A549 (cell line): ENCODE measurements at places on chromosomes 7 and 10.

DNA sequence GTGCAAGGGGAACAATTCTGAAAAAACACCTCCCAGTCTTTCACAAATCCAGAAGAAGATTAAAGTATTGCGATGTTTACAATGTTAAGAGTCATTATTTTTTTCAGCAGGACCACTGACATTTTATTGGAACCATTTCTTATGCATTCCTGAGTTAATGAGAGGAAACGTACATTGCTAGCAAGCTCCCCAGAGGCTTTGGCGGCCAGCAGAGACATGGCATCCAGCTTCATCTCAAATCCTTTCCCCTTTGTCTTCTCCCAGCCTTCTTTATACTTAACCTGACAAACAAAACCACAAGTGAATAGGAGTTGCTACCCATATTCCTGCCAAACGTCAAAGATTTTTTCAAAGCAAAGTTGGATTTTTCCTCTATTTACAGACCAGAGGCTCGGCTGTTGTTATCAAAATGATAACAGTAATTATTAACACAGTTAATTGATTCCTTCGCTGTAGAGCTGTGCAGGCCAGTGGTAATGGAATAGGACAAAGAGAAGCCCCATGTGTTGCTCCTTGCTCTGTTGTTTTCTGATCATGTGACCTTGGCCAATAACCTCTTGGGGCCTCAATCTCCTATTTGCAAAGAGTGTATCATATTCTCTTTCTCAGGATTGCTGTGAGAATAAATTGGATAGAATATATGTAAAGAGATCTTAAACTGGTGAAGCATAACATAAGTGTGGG is 32.0 kb downstream of the NRAP start:
- no peak for DNase-seq

- peak; percentile 19 for DNase-seq
These were observed 102.4 kb downstream of the SEMA3E start for GRCh38 chr7:83546586-83546985.

- no peak for DNase-seq
These were observed 17.0 kb downstream of the ITIH5 start for GRCh38 chr10:7649673-7650300.

- DNase-seq = no peak
These were observed 25.3 kb upstream of the PWWP2B start for GRCh38 chr10:132371641-132372081.

GRCh38 chr10:128324058-128324827 is 198.0 kb upstream of the MKI67 start:
- peak; percentile 14 for DNase-seq

GRCh38 chr10:30039567-30039966 is 19.8 kb downstream of the JCAD start:
- no peak for DNase-seq
